ENCODE measurements at places on chromosomes 11 and 22.

GRCh38 chr22:30868663-30869385 lies 99.8 kb downstream of the MORC2 start:
- DNase-seq, result no peak

- DNase-seq, result no peak
Measured at GRCh38 chr11:27443746-27444507, 28.7 kb downstream of the LGR4 start.

DNA sequence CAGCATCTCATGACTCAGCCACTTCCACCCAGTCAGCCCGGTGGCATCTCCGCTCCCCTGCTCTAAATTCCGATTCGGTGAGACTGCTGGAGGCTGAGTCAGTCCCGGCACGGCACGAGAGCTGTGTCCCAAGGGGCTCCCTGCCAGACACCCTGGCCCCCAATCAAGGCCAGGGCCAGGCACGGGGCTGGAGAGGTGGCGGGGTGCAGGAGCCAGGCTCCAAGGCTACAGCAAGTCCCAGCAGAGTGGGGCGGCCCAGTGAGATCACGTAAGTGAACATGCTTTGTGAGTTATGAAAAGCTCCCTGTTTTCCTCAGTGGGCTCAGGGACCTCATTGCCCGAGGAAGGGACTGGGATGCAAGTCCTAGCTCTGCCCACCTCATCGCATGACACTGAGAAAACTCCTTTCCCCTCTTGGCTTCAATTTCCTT lies 3.0 kb downstream of the C11orf68 start:
- no peak for DNase-seq

DNA sequence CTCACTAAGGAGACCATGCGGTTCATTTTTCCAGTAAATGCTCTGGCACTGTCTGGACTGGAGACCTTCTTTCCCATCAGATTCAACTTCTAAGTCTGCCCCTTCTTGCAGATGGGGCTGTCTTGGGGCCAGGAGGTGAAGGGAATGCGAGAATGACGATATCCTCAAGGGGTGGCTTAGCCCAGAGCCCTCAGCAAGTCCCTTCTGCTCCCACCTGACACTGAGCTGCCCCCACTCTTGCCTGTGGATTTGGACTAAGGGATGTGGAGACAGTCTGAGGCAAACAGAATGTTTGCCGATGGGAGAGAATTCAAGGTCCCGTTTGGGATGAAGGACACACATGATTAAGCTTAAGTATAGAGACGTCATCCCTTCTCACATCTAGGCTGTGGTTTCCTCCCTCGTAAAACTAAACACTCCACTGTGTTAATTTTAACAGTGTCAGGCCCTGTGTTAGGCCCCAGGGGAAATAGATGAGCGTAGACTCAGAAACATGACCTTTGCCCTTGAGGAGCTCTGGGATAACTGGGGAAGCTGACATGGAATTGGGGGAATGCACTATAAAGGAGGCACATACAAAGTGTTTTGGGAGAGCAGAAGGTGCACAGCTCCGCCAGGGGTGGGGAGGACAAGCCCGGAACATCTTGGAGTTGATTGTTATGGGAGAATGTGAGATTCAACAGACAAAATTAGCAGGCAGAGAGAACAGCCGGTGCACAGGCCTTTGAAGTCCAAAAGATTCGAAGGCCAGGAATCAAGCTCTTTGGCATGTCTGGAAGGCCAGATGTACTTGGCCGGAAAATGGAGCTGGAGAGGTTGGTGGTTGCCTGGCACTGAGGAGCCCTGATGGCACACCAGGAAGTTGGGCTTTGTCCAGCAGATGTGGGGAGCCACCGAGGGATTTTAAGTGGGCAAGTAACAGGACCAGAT lies 71.6 kb downstream of the ST3GAL4 start:
- DNase-seq, result no peak

DNA sequence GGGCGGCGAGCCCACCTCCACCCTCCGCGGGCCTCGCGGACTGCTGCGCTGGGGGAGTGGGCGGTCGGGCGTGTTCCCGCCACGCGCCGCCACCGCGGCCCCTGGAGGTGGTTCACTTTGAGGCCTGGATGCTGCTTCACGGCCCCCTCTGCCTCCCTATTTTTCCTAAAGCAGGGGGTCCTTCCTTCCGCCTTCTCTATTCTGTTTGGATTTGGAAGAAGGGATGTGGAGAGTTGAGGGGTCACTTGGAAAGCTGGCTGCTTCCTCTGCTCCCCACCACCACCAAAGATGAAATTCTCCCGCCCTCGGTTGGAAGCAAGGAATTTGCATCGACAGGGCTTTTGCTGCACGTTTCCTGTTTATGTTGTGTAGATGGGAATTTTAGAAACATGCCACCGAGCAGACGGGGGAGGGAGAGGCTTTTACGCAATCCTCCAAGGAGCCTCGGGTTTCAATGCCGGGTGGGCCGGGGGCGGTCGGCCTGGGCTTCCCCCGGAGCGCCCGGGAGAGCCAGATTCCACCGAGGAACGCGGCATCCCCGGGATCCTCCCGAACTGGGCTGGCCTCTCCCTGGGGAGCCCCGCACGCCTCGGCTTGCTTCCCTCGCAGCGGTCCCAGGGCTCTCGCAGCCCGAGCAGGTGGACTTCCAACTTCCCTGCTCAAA lies 403 bp upstream of the SBF2 start:
- DNase-seq, result no peak

GRCh38 chr11:45262900-45263299 lies 23.2 kb downstream of the SYT13 start:
- no peak for DNase-seq

GRCh38 chr11:105183426-105183825 lies 43.9 kb upstream of the CARD18 start:
- no peak for DNase-seq

- no peak for DNase-seq
Measured at GRCh38 chr11:11982975-11983374, 25.5 kb downstream of the DKK3 start.

- no peak for DNase-seq
Measured at GRCh38 chr22:43008509-43008908, 6.4 kb downstream of the PACSIN2 start.

- DNase-seq, result no peak
Measured at GRCh38 chr22:28237112-28237511, 318.1 kb upstream of the PITPNB start.

GRCh38 chr11:58451585-58451984 lies 9.5 kb upstream of the OR5B12 start:
- DNase-seq, result no peak

DNA sequence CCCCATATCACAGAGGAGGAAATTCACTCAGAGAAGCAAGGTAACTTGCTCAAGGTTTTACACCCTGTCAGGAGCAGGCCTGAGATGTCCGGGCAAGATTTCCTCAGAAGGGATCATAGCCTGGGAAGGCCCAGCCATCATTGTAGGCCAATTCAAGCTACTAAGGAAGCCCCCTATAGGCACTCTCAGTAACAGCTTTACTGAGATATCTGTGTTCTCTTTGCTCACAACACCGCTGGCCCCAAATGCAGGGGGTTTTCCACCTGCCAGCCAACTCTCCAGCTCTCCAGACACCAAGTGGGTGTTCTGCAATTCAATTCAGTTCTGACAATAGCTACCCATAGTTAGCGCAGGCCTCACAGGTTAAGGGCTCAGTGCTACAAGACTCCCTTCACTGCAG lies 84.0 kb downstream of the SLC36A4 start:
- DNase-seq, result no peak

DNA sequence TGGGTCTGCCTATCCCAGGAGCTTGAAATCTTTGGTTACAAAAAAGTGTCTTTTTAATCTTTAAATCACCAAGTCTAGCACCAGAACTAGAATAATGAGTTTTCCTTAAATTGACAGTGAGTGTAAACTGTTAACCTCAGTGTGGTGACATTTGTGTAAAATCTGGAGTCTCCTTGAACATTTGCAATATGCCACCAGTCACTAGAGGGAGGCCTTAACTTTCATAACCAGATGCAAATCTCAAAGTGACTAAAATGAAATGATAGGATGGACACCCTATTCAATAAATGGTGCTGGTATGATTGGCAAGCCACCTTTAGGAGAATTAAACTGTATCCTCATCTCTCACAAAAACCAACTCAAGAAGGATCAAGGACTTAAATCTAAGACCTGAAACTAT lies 8.3 kb upstream of the SCGB1D2 start:
- no peak for DNase-seq

DNA sequence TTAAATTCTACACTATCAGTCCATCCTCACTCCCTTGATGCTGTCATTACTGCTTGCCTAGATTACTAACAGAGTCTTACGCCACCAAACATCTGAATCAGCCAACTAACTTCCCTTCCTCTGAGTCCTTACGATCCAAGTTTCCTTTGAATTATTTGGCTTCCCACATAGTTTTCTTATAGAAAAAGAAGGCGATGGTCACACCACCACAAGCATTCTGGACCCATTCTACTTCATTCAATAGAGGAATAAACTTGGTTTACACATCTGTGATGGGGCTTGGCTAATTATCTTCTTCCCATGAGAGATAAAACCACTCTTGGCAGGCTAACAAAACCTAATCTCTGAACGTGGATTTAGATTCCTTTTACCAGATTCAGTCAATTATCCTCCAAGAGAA lies 35.0 kb downstream of the INTS4 start:
- no peak for DNase-seq

- DNase-seq, result no peak
Measured at GRCh38 chr22:49619301-49619700, 208.4 kb downstream of the BRD1 start.

DNA sequence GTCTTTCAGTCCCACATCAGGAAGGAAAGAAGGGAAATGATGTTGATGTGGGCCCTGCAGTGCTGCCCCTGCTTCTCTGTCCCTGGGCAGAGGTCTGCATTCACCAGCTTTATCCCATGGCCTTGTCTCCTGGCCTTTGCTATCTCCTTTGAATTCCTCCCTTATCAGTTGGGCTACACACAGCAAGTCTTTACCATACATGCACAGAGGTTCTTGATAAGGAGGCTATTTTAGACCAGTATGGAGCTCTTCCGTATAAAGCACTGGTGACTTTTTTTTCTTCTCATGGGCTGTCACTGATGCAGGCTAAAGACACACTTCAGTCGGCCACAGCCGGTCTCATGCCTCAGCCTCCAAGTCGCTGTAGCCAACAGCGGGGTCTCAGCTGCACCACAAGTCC lies 20.2 kb downstream of the MYO18B start:
- no peak for DNase-seq

GRCh38 chr22:19446603-19447329 lies 745 bp downstream of the C22orf39 start:
- no peak for DNase-seq

DNA sequence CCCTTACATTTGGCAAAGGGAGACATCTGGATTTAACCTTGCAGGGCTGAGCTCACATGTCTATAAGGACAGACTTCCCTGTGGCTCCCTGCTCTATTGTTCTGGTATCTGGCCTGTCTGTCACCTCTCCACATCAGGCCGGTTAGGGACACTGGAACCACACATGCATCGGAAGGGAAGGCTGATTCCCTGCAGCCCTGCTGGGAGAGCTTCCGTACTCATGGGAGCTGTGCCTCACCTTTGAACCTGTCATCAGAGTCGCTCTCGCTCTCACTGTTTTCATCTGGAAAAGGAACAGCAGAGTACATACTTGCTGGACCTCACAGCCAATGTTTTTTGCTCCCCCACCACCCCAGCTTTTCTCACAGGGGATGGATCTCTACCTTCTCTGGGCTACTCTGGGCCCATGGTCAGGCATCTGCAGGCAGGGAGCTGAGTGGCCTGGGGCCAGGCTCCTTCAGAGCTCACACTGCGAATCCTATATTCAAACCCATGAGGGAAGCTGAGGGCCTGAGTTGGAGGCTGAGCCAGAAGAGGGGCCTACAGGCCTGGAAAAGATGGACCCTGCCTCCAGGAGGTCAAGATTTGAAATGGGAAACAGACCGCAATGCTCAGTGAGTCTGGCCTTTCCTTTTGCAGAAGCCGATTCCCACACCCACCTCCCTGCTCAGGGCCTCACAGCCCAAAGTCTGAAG lies 31.3 kb downstream of the RPL27A start:
- DNase-seq, result no peak

DNA sequence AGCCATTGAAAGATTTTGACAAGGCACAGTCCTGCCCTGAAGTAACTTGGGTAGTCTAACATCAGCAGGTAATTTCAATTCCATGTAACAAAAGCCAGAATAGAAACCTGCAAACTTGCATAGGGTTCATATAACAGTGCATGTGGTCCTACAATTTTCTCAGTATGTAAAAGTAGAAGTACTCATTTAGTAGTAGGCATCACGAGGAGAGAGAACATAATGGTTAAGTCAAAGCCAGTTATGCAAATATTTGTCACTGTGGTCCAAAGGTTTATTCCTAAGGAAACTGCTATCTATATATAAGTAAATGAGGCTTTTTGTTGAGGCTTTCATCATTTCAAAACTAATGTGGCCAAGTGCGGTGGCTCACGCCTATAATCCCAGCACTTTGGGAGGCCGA lies 10.1 kb downstream of the ATP5MG start:
- DNase-seq, result no peak

DNA sequence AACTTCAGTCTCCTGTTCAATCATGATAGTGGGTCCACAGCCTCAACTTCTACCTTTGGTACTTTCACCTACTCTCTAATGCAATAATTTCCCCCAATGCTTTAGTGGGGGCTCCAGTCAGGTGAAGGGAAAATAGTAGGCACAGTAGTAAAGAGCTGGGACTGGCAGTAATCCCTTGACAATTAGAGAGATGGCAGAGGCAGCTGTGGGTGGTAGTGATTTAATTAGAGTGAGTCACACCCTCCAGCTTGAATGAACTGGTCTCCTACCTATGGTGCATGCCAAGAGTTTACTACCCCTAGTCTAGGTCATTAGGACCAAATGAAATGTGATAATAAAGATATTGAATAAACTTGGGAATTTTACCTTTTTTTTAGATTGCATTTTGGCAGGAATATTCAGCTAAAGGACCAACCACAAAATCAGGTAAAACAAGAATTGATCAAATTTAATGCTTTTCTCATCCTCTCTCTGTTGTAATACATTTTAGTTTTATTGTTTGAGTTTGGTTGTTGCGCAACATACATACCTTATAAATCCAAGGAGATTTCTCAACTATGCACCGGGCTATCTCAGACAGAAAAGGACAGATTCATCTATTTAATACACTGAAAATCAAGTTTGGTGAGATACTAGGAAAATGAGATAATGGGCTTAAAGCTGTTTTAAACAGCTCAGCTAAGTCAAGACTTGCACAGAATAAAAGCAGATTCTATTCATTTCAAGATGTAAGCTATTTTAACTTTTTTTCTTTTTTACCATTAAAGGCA lies 9.0 kb downstream of the PRRG4 start:
- DNase-seq, result no peak

DNA sequence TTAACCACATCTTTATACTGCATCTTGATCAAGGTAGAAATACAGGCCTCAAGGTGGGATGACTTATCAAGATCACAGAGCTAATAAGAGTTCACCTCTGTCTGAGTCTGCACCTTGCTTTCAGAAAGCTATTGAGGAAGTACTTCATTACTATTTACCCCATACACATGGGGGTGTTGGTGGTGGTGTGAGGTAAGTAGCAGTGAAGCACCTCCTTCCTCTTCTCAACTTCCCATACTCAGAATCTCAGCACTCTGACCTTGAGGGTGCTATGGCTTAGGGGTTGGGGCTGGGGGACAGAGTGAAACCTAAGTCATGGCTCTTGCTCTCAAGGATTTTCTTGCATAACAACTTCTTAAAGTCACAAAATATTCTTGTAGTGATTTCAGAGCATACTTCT lies 56.9 kb downstream of the ME3 start:
- no peak for DNase-seq

GRCh38 chr11:76410851-76411357 lies 29.8 kb downstream of the GVQW3 start:
- DNase-seq, result no peak
